ENCODE measurements at places on chromosomes 2 and 18.

GRCh38 chr2:88061295-88061694 is 5.7 kb upstream of the KRCC1 start:
- DNase-seq, result no peak

- no peak for DNase-seq
Measured at GRCh38 chr2:73373344-73373743, 12.3 kb upstream of the ALMS1 start.

- no peak for DNase-seq
Measured at GRCh38 chr2:234955971-234956509, 4.2 kb downstream of the SH3BP4 start.

GRCh38 chr2:71858071-71858470 is 289.6 kb downstream of the CYP26B1 start:
- no peak for DNase-seq

GRCh38 chr2:241468476-241468781 is 40.0 kb downstream of the STK25 start:
- DNase-seq, result no peak

DNA sequence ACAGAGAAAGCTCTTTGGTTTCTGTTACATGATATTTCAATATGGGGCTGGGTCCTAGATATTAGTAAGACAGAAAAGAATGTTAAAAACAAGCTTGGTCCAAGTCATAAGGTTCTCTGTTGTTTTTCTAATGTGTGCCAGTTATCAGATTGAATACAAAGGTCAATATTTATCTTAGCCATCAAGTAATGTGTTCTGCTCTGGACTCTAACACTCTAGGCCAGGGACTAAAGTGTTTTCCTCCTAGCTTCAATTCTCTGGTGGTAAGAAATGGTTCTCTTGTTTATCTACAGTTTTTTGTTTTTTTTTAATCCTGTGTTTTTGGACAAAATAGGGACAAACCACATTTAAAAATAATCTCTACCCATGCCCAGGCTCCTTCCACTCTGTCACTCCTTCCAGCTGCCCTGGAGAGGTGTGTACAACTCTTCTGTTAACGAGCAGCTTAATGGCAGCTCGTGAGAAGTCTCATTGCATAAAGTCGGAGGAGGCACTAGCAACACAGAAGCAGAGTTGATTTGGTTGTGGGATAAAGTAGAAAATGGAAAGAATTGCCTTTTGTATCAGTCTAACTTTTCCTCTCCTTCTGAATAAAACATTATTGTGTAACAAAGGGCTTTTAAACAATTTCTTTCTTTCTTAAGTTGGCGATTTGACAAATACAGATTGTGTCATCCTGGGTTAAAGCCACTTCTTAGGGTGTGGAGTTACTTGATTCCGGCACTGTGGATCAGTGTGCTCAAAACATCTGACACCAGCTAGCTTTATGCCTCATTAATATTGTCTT is 8.0 kb upstream of the SESTD1 start:
- DNase-seq, result no peak

DNA sequence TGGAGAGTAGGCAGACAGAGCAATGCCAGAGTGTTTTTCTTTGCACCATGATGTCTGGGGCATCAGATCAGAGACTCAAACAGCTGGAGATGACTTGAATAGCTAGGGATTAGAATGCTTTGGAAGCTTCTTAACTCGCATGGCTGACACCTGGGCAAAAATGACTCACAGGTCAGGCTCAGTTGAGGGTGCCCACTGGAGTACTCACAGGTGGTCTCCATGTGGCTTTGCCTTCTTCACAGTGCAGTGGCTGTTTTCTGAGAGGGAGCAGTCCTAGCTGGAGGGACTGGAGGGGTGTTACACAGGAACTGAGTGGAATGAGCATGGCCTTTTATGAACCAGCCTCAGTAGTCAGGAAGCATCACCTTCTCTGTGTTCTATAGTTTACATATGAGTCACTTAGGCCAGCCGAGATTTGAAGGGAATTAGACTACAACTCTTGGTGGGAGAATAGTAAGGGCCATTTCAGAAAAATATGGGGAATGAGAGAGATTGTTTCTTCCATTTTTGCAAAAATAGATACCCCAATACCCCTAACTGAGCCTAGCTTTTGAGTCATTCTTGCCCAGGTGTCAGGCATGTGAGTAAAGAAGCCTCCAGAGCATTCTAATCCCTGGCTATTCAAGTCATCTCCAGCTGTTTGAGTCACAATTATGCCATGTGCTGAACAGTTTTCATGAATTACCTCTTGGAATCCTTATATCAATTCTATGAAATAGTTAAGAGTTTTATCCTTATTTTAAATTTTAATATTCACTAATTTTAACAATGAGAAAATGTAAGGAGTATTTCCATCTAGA is 7.1 kb upstream of the PPP1R1C start:
- no peak for DNase-seq

- DNase-seq, result no peak
Measured at GRCh38 chr2:240140920-240141319, 462 bp upstream of the OTOS start.

DNA sequence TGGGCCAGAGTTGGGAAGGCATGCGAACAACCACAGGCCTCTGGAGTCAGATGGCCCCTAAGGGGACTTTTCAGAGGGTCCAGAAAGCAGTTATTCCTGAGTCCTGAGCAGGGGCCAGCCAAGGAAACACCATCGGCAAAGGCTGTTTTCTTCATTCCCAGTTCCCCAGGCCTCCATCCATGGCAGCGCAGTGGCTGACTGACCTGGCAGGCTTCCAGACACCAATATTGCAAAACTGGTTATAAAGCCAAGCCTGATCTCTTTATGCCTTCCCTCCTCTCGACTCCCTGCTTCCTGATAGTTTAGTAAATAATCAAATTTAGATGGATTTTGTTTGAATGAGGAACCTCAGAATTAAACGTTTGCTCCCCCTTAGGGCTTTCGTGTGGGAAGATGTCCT is 133.4 kb upstream of the ITGA6 start:
- no peak for DNase-seq

DNA sequence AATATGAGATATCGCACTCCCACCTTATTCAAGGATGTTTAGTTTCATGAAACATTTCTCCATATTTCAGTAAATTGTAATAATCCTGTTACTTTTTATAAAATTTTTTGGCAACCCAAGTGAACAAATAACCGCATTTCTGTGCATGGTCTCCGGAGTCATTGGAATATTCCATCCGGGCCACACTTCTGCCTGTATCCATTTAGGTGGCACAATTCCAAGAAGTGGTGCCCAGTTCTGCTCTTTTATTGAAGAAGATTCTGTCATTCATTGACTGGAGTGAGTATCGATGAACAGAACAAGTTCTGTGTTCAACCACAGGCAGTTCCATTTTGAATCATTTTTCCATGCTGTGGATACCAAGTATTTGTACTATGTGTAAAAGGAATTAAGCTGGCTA is 26.6 kb upstream of the ICOS start:
- DNase-seq, result no peak

DNA sequence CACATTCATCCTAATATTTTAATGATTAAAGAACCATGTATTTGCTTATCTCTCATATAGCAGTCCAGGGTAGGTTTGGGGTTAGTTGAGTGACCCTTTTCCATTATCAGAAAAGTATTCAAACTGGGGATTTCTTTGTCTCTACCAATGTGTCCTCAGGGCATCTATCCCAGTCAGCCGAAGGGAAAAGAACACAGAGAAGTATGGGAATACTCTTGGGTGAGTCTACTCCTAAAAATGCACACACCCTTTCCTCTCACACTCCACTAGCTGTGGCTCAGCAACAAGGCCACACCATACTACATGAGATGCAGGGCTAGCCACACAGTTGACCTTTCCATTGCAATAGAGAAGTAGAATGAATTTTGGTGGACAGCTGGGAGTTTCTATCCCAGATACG is 114.3 kb downstream of the NXPH2 start:
- DNase-seq, result no peak

DNA sequence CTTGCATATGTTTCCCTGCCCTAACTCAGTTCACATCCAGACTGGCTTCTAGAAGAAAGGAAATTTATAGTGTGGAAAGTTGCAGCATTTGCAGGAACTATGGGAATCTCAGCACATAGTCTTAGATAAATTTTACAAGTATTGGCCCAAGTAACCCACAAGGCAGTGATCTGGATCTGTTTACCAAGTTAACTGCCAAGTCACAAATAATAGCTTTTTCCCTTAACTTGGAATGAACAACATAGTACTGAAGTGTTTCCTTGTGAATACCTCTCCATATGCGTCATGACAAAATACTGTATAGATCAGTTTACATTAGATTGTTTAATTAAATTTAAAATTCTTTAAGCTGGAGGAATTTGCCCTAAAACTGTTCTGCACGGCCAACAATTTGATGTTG is 255.8 kb upstream of the EPAS1 start:
- DNase-seq, result no peak

DNA sequence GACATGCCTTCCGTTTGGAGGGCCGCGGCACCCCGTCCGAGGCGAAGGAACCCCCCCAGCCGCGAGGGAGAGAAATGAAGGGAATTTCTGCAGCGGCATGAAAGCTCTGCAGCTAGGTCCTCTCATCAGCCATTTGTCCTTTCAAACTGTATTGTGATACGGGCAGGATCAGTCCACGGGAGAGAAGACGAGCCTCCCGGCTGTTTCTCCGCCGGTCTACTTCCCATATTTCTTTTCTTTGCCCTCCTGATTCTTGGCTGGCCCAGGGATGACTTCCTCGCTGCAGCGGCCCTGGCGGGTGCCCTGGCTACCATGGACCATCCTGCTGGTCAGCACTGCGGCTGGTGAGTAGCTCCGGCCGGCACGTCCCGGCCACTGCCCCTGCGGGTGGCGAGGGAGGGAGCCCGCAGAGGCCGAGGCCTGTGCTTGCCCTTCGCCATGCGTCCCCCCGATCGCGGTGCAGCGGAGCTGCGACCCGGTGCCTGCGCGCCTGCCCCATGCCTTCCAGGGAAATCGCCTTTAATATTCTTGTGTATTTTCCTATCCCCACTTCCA is 1.2 kb downstream of the BMPR2 start:
- no peak for DNase-seq

DNA sequence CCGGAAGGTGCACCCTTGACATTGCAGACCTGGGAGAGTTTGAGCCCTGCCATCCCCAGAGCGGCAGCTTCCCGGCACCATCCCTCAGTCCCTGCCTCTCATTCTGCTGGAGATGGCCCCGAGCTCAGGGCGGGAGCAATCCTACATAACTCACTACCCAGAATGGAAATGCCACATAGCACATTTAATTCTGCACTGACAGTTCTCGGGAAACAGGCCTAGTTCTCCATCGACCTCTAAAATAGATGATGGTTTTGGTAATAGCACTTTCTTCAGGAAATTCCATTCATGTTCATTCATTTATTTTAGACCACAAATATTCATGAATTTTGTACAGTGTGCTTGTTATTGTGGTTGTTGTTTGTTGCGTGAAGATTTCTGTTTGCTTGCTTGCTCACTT is 92.9 kb upstream of the SLC14A2 start:
- no peak for DNase-seq

DNA sequence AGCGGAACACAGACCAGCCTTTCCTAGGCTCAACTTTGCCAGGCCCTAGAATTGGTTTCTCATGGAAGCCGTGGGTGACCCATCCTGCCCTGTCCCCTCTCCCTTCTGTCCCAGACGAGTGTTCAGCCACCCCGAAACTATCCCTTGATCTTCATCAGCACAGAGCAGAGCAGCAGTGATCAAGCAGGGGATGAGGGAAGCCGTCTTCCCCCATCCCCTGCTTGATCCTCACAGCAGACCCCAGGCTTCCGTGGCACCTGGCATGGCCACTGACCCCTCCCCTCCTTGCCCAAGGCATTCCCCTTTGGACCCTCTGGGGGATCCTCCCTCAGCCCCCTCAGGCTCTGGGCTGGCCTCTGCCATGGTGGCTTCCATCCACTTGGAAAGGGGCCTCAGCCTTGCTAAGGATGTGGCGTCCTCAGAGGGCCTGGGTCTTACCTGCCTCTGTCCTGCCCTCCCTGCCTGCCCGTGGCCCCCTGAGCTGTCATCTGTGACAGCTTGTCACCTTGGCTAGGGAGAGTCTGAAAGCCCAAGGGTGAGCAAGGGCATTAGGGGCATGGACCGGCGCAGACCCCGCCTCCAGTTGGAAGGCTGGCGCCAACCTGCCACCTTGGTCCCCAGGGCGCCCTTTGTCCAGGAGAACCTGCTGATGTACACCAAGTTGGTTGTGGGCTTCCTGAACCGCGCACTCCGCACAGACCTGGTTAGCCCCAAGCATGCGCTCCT is 10.4 kb upstream of the CCDC74A start:
- no peak for DNase-seq

DNA sequence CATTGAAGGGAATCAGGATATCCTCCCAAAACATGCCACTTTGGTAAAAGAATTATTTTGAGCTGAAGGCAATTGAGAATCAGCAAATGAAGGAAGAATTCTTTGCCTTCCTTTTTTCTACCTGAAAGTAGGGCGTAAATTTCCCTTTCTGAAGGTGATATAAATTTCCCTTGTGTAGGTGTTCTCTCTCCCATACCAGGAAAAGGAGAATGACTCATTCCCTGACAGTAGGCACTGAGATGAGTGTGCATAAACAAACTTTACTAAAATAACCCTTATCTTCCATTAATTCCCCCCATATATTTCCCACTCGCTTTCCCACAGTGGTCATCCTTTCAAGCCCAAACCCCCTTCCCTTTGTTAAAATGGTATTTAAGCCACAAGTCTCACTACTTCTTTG is 1339.0 kb downstream of the LRP1B start:
- DNase-seq, result no peak

GRCh38 chr2:105269426-105269825 is 27.9 kb downstream of the GPR45 start:
- no peak for DNase-seq

- DNase-seq, result no peak
Measured at GRCh38 chr2:127437781-127438726, 19.8 kb downstream of the PROC start.

GRCh38 chr2:128424406-128425171 is 105.9 kb upstream of the HS6ST1 start:
- no peak for DNase-seq

DNA sequence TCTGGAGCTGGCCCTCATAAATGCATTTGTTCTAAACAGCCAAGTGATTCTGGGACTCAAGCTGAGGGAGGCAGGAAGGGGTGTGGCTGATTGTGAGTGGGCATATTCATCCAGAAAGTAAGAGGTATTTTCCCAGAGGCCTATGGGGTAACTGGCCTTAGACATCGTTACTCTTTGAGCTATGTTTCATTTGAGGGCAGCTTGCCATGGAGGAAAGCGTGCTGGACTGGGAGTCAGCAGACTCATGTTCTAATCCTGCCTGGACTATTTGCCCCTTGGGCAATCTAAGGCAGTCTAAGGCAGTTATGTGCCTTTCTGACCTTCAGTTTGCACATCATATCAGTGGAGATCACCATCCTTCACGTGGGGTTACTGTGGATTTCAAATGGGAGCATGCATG is 93.5 kb upstream of the SLC14A2 start:
- DNase-seq, result no peak

DNA sequence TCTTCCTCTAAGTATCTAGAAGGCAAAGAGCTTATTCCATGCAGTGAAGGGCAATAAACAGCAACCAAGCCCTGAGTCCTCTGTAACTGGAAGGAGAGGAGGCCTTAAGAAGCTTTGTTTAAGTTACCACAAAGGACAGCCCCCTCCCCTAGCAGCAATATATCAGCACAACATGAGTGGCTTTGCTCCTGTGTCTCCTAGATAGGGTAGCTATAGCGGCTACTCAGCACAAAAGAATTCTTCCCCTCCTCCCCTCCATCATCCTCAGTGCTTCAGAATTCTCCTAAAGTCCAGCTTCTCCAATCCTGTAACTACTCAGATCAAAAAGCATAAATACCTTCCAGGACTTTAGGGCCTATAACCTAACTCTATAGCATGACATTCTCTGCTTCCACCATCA is 16.5 kb downstream of the SUMO1 start:
- no peak for DNase-seq
